ENCODE measurements at places on chromosomes 2 and 18.

DNA sequence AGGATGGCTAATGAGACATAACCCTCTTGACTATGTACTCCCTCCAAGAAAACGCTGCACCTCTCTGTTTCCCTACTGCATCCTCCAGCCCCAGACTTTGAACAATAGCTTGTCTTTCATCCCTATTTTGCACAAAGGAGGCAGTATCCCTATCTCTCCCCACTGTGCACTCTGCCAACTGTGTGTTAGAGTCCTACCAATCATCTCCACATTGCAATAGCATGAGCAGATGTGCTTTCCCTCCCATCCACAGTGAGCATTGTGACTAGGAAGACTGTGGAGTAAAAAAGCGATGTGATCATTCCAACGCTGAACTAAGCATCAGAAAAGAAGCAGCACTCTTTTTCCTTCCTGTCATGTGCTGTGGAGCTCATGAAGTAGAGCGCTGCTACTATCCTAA is 206.3 kb upstream of the GULP1 start:
- no peak for DNase-seq

- no peak for DNase-seq
Measured at GRCh38 chr2:198775737-198776136, 682.0 kb downstream of the SATB2 start.

DNA sequence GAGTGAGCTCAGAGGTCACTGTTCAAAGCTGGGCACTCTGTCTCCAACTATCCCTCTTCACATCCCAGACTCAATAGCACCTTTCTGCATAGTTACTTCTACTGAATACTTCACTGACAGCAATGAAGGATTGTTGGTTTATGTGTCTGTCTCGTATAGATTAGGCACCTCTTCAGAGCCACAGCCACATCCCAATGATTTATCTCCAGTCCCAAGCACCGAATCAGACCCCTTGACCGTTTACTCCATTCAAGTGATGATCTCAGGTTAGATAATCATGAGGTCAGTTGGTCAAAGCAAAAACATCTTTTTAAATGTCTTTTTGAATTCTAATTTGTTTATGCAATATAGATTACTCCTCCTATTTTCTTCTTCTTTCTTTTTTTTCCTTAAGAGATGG is 14.7 kb downstream of the NEDD4L start:
- DNase-seq, result no peak

- no peak for DNase-seq
Measured at GRCh38 chr2:161030260-161031063, 129.8 kb upstream of the TANK start.

- DNase-seq, result no peak
Measured at GRCh38 chr2:85468704-85469349, 50.3 kb downstream of the SH2D6 start.

- no peak for DNase-seq
Measured at GRCh38 chr2:37820471-37820986, 104.6 kb upstream of the RMDN2 start.

DNA sequence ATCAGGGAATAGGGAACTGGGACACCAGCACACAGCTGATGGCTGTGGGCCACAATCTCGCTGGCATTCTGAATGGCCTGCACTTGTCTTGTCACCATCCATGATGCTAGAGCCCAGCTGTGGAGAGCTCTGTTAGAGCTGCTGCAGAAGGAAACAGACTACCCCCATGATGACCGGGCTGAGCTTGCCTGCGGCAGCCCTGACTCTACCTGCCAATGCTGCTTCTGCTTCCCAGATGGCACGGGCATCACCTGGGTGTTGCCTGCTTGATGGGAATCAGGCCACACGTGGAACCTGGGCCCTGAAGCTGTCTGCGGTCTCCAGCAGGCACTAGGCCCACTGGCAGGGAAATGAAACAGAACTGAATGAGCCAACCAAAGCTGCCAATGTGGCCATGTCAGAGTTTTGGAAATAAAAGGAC is 11.2 kb upstream of the DAW1 start:
- no peak for DNase-seq

GRCh38 chr2:239466755-239467271 is 66.0 kb upstream of the HDAC4 start:
- DNase-seq, result no peak

DNA sequence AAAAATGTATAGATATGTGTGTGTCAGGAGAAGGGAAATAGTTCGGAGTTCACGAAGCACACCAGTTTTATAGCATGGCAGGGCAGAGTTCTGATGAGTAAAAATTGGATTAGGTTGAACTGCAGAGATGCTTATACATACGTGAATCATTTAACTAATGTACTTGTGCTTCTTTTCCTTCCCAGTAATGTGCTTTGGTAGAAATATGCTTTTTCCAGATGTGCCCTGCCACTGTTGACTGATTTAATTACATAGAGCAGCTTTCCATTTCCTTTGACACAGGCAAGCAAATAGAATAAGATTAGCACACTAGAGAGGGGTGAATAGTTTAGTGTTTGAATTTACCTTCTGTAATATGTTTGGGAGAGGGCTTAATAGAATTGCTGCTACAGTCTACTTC is 28.9 kb upstream of the ARMC9 start:
- DNase-seq, result no peak

DNA sequence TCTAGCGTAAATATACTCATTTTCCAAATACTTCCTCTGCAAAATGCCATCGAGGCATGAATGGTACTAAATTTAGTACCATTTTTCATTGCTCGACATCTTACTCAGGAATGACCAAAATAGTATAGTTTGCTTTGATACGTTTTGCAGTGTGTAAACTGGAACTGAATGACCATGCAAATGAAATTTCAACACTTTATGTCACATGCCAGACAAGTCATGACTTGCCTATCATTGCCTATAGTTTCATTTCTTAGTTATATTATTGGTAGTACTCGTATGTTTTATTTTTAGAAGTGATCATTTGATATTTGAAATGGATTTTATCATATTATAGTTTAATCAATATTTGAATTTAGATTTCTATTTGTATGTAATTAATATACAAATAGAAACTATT is 9.1 kb downstream of the MSTN start:
- DNase-seq, result no peak

- no peak for DNase-seq
Measured at GRCh38 chr2:29977284-29977683, 55.9 kb upstream of the ALK start.

- no peak for DNase-seq
Measured at GRCh38 chr2:106812841-106813240, 73.1 kb downstream of the ST6GAL2 start.

DNA sequence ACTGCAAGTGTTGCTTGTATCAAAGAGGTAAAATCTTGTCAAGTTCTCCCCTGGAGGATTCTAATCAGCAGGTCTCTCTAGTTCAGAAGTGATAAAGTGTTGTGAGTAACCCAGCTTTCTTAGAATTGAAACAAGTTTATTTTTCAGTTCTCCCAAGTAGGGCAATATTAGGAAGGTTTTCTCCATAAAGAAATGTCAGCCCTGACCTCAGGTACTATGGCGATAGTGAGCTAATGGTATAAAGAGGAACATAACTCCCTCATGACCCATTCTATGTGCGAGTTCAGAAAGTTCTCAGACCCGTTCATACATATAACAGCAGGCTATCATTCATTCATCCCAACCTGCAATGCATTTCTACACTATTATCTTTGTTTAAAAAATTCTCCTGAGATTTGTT is 421.1 kb upstream of the SETBP1 start:
- DNase-seq, result no peak

- no peak for DNase-seq
Measured at GRCh38 chr2:28661589-28662001, 90.0 kb upstream of the PPP1CB start.

GRCh38 chr2:3125001-3125760 is 252.4 kb downstream of the EIPR1 start:
- DNase-seq, result no peak

GRCh38 chr2:228056293-228057097 is 125.0 kb downstream of the SPHKAP start:
- no peak for DNase-seq

DNA sequence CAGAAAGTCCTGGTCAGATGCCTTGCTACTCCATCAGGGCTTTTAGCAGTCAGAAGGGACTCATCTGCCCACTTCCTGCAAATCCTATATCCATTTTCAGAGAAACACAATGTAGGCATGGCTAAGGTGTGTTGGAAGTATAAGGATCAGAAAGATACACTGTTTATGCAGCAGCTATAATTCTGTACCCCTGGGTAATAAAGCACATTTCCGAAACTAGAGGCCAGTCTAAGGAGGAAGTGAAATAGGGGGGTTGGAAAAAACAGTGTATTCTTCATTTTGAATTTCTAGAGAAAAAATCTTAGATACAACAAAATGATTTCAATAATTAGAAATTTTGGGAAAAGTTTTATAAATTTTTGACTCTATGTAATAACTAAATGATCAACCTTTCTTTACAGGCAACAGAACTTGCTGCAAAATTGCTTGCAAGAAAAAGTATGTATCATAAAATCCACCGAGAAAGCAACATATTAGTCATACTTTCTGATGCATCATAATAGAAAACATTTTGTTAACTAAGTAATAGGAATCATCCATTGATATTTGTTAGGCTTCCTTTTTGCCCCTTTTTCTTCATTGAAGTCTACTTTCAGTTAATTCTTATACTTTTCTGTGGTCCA is 47.4 kb downstream of the FSIP2 start:
- no peak for DNase-seq

GRCh38 chr2:128646091-128646490 is 327.4 kb upstream of the HS6ST1 start:
- DNase-seq, result no peak

DNA sequence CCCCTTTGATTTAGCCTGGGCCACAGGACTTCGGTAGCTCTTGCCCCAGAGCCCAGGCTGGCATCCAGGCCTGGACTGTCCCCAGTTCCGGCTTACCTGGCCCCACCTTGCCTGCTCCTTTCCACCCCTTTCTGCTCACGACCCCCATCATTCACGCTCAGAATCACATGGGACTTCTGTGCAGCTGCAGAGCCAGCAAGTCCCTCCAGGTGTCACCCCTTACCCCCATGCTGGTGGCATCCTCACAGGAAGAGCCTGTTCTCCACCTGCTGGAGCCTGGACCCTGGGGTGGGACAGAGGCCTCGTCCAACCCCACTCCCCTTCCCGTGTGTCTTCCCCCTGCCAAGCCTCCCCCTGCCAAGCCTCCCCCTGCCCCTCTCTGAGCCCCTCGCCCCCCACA is 7.9 kb upstream of the KCNIP3 start:
- DNase-seq, result no peak

DNA sequence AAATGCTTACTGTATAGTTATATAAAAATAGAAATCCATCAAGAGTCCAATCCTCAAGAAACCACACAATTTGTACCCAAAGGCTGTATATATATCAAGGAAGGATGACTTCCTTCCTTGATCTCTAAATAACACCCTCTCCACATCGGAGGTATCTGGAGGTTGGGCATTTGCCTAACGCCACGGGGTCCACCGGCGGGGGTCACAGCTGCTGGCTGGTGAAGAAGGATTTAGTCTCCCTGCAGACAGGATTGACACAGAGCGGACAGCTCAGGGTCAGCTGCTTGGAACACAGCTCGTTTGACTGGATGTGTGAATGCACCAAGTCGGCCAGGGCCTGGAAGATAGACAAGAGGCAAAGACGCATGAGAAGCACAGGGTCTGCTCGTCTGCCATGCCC is 36.0 kb downstream of the FECH start:
- DNase-seq, result no peak

DNA sequence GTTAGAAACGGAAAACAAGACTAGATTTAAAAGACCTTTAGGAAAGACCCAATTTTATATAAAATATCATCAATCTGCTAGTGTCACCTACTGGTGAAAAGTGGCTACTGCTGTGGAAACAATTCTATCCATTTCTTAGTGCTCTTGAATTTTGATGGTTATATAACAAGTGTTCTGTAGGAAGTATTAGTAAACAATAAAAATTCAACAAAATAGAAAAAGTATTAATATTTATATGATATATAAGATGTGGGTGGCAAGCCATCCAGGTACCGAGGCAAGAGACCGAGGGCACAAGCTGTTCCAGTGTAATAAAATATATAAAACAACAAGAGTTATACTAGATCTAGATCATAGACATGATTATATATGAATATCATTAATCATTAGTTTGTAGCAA is 6.2 kb upstream of the TMEM87B start:
- no peak for DNase-seq

Data from activated T-helper 1 cell treated with Interleukin-2 at 50 U/mL for 16 hours (primary cell).